ENCODE measurements at places on chromosomes 7 and 10.
A peak's percentile ranks its signal among the peaks of the same experiment; 100 is the strongest.

- DNase-seq = no peak
These were observed 5.2 kb downstream of the STEAP2 start for GRCh38 chr7:90216771-90217170.

DNA sequence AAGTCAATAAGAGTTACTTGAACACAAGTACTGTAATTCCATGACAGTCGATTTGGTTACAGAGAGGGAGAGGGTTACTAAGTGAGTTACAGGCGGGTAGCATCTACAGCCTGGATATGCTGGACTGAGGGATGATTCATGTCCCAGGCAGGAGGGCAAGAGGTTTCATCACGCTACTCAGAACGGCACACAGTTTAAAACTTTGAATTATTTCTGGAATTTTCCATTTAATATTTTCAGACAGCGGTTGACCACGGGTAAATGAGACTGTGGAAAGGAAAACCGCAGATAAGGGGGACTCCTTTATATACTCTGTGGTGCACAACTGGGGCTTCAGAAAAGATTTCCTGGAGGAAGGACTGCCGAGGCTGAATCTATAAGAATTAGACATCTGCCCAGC, 25.7 kb upstream of the LRRC4 start:
- no peak for DNase-seq

- no peak for DNase-seq
These were observed 529.1 kb upstream of the POM121L12 start for GRCh38 chr7:52506325-52506724.

GRCh38 chr10:98568551-98568950, 121.8 kb upstream of the HPS1 start:
- DNase-seq = no peak

DNA sequence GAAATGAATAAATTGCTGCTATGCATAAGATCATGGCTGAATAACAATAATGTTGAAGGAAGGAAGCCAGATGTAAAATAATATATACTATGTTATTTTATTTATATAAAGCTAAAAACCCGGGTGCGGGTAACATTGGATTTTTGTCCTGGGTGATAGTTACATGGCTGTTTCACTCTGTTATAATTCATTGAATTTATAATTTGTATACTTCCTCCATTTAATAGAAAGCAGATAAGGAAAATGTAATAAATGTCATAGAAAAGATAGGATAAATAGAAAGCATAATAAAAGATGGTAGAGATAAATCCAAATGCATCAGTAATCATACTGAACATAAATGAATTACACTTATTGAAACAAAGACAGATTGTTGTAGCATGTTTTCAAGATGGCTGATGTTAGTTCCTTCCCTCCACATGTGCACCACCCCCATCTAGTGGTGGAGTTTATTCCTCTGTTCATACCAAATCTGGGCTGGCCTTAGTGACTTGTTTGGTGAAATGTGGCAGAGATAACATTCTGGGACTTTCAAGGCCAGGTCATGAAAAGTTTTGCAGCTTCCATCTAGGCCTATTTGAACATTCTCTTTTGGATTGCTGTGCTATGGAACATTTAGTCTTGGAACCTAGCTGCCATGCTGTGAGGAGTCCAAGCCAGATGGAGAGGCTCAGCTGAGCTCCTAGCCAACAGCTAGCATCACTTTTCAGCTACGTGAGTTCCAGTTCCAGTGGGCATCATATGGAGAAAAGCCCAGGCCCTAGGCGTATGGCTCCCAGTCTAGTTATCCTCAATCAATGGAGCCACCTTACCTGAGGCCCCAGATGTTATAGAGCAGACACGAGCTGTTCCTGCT, 46.9 kb downstream of the AHCYL2 start:
- peak; percentile 30 for DNase-seq

- no peak for DNase-seq
These were observed 35.0 kb upstream of the SRI start for GRCh38 chr7:88254721-88255424.

Data from activated CD4-positive, alpha-beta T cell treated with anti-CD3 and anti-CD28 coated beads for 24 hours (primary cell).